ENCODE measurements at places on chromosomes 16 and 17.

GRCh38 chr16:81790830-81791435, 11.8 kb downstream of the PLCG2 start:
- no peak overlapping the region for H3K27ac ChIP-seq
- no peak overlapping the region for H3K4me3 ChIP-seq
- H3K4me1 ChIP-seq, result no peaks in the 10 kb centered on the region
- no peak for DNase-seq
- no peaks in the 10 kb centered on the region for H3K36me3 ChIP-seq
- no peaks in the 10 kb centered on the region for H3K27me3 ChIP-seq

DNA sequence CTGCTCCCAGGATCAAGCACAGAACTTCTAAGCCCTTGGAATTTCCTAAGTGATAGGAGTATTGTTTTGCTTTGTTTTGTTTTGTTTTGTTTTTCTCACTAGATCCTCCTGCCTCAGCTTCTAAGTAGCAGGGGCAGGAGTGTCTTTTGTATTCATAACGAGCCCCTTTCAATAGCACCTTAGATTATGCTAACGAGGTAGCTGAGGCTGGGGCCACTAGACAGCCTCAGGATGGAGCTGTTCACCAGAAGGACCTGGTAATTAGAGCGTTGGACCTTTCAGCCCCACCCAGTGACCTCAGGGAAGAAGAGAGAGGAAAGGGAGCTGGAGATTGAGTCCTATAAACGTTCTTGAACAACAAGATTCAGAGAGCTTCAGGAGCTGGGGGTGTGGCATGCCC, 43.6 kb downstream of the IKZF3 start:
- no peak overlapping the region for H3K4me3 ChIP-seq
- H3K27ac ChIP-seq, result no peak overlapping the region
- H3K4me1 ChIP-seq, result no peaks in the 10 kb centered on the region
- no peak for DNase-seq
- no peaks in the 10 kb centered on the region for H3K36me3 ChIP-seq
- H3K27me3 ChIP-seq, result no peaks in the 10 kb centered on the region

GRCh38 chr17:15361151-15361550, 19.8 kb upstream of the TEKT3 start:
- no peaks in the 10 kb centered on the region for H3K36me3 ChIP-seq
- H3K27me3 ChIP-seq, result no peaks in the 10 kb centered on the region
- H3K4me3 ChIP-seq, result no peak overlapping the region
- no peaks in the 10 kb centered on the region for H3K4me1 ChIP-seq

DNA sequence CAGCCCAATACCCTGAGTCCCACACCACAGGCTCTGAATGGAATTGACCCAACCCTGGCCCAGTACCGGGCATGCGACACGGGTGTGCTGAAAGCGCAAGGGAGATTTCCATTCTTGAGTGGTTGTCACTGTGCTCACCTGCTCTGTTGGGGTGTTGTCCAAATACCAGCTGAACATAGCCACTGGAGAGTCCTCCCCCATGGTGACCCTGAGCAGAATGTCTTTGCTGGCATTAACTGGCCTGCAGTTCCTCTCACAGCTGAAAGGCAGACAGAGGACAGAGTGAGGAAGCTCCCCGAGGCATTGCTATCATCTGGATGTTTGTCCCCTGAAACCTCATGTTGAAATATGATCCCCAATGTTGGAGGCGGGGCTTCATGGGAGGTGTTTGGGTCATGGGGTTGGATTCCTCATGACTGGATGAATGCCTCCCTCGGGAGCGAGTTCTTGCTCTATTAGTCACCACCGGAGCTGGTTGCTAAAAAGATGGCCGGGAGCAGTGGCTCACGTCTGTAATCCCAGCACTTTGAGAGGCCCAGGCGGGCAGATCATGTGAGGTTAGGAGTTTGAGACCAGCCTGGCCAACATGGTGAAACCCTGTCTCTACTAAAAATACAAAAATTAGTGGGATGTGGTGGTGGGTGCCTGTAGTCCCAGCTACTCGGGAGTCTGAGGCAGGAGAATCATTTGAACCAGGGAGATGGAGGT, 57.3 kb upstream of the BCO1 start:
- no peaks in the 10 kb centered on the region for H3K36me3 ChIP-seq
- H3K4me1 ChIP-seq, result peaks cover 4% of the 10 kb centered on the region
- H3K27ac ChIP-seq, result peak overlapping the region; percentile 69

- no peaks in the 10 kb centered on the region for H3K4me1 ChIP-seq
- H3K36me3 ChIP-seq, result no peaks in the 10 kb centered on the region
- no peak for DNase-seq
These were observed 469.6 kb downstream of the SLC39A11 start for GRCh38 chr17:72622661-72623433.

DNA sequence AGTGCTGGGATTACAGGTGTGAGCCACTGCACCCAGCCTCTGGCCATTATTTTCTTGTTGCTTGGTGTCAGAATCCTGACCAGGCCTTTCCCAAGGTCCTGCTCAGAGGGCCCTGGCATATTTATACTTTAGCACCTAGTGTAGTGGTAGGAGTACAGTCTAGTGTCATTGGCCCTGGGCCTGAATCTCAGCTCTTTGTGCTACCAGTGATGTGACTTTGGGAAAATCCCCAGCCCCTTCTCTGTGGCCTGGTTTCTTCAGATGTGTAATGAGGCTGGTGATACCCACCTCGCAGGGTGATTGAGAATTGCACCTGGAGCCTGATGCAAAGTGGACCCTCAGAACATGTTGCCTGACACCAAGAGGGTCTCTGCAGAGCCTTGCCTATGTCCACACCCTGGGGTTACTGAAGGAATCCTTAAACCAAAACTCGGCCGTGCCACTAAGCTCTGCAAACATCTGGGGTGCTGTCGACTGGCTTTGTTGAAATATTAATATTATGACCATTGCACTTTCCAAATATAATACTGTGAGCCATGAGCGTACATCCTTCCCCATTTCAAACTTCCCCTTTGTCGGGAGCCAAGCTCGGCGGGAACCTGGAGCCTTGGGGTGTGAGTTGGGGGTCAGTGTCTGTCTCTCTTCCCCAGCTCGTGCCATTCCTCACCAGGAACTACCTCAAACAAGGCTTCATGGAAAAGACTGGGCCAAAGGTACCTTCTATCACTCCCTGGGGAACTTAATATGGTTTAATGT, 18.0 kb upstream of the RNF135 start:
- no peaks in the 10 kb centered on the region for H3K36me3 ChIP-seq
- peaks cover 7% of the 10 kb centered on the region for H3K4me1 ChIP-seq
- H3K27ac ChIP-seq, result peak overlapping the region; percentile 50
- no peaks in the 10 kb centered on the region for H3K27me3 ChIP-seq
- peak; percentile 26 for DNase-seq

GRCh38 chr17:2061441-2061958, 6.6 kb downstream of the HIC1 start:
- H3K4me3 ChIP-seq, result no peak overlapping the region
- DNase-seq, result no peak
- H3K27ac ChIP-seq, result peak overlapping the region; percentile 91
- H3K27me3 ChIP-seq, result no peaks in the 10 kb centered on the region
- no peaks in the 10 kb centered on the region for H3K36me3 ChIP-seq
- peaks cover 89% of the 10 kb centered on the region for H3K4me1 ChIP-seq

DNA sequence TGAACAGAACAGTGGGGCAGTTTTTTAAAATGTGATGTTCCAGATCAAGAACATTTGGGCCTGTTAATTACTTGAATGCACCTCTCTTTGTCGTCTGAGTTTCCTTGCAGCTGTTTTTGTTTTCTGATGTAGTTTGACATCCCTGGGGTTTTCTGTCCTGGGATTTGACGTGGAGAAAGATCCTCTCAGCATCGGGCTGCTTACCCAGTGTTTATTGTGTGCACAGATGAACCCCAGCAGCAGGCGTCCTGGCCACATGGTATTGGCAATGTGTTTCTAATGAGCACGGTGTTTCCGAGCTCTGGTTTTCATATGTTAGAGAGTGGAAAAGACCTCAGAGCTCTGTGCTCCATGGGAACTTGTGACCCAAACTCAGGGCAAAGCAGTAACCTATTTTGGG, 191.1 kb upstream of the IRX3 start:
- no peak overlapping the region for H3K4me3 ChIP-seq
- no peak overlapping the region for H3K27ac ChIP-seq
- DNase-seq, result no peak

DNA sequence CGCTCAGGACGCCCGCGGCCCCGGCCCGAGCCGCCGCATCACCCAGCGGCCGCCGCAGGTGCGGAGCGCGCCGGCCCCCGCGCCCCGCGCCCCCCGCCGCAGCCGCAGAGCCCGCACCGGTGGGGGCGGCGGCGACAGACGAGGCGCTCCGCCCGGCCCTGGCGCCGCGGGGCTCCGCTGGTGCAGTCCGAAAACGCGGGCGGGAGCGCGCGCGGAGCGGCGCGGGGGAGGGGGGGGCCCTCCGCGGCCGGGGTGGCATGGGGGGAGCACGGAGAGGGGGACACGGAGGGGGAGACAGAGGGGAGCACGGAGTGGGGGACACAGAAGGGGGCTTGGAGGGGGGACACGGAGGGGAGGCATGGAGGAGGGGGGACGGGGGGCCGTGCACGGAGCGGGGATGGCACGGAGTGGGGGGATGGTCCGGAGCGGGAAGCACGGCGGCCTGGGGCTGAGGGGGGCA, at the start of gene AATK:
Gene AATK (minus strand): TSS at position 189 of the 460 bp plus-strand sequence. CDS start 229 bp downstream, outside the sequence.
- H3K27ac ChIP-seq, result peak within 1 kb of the TSS; percentile 4
- no peaks in the 10 kb centered on the region for H3K36me3 ChIP-seq
- H3K27me3 ChIP-seq, result peaks cover 20% of the 10 kb centered on the region
- no peaks in the 10 kb centered on the region for H3K4me1 ChIP-seq

DNA sequence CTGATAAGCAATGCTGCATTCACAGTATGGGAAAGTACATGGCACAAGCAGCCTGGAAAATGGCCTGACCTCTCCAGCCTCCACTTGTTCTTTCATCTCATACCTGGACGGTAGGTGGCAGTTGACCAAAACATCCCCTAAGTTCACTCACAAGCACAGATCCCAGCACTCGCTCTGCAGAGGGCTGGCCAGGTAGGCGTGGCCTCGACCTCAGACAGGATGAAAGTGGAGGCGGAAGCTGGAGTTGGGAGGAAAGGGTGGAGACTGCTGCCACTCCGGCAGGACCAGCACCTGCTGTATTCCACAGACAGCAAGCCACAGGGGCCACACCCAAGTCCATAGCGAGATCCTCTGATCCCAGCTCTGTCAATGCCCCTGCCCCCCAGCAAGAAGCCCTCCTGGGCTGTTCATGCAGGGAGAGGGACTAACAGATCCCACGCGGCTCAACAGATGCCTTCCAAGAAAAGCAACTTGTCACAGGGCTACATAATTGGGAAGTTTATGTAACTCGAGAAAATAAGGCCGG, 31.3 kb downstream of the ZCCHC14 start:
- H3K4me1 ChIP-seq, result peaks cover 61% of the 10 kb centered on the region
- peaks cover 7% of the 10 kb centered on the region for H3K36me3 ChIP-seq
- H3K27me3 ChIP-seq, result no peaks in the 10 kb centered on the region
- peak; percentile 81 for DNase-seq

GRCh38 chr17:65287040-65287439, 149.9 kb downstream of the RGS9 start:
- H3K27me3 ChIP-seq, result no peaks in the 10 kb centered on the region
- H3K36me3 ChIP-seq, result no peaks in the 10 kb centered on the region
- H3K4me1 ChIP-seq, result peaks cover 5% of the 10 kb centered on the region
- no peak overlapping the region for H3K27ac ChIP-seq

DNA sequence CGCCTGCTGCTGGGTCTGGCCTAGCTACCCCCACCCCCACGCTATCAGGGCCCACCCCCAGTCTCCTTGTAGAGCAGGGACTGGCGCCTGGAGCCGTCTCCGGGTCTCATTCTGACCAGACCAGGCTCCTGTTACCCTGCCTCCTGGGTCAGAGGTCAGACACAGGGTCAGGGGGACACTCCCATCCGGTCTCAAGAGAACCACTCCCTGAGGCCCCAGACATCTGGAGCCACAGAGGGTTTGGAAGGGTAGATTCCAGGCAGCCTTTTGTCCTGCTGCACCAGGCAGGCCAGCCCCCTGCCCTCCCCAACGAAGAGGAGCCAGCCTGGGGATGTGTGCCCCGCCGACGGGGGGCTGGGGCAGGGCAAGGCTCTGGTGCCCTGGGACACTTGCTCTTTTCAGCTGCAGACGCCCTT, 944 bp upstream of the WFIKKN1 start:
- no peak overlapping the region for H3K27ac ChIP-seq
- no peak for DNase-seq
- no peaks in the 10 kb centered on the region for H3K36me3 ChIP-seq
- H3K4me1 ChIP-seq, result peaks cover 38% of the 10 kb centered on the region
- no peaks in the 10 kb centered on the region for H3K27me3 ChIP-seq

- no peaks in the 10 kb centered on the region for H3K27me3 ChIP-seq
- H3K4me3 ChIP-seq, result no peak overlapping the region
- no peaks in the 10 kb centered on the region for H3K36me3 ChIP-seq
These were observed 20.9 kb upstream of the MPRIP start for GRCh38 chr17:17021194-17021863.

DNA sequence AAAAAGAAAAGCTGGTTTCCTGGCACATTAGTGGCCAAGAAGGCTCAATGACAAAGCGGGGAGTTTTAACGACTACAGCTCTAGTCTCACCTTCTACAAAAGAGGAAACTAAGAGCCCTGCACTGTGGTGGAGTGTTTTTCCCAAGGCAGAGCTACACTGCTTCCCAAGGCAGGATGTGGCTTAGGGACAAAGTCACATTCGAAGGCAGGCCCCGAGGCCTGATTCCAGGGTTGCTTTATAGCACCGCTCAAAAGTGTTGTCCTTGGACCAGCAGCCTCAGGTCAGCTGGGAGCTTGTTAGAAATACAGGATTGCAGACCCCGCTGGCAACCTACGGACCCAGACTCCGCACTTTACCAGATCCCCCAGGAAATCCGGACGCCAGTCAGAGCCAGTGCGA, 23.8 kb downstream of the TMEM92 start:
- no peaks in the 10 kb centered on the region for H3K36me3 ChIP-seq
- no peak overlapping the region for H3K4me3 ChIP-seq
- no peaks in the 10 kb centered on the region for H3K27me3 ChIP-seq
- H3K27ac ChIP-seq, result no peak overlapping the region
- H3K4me1 ChIP-seq, result no peaks in the 10 kb centered on the region
- DNase-seq, result no peak

DNA sequence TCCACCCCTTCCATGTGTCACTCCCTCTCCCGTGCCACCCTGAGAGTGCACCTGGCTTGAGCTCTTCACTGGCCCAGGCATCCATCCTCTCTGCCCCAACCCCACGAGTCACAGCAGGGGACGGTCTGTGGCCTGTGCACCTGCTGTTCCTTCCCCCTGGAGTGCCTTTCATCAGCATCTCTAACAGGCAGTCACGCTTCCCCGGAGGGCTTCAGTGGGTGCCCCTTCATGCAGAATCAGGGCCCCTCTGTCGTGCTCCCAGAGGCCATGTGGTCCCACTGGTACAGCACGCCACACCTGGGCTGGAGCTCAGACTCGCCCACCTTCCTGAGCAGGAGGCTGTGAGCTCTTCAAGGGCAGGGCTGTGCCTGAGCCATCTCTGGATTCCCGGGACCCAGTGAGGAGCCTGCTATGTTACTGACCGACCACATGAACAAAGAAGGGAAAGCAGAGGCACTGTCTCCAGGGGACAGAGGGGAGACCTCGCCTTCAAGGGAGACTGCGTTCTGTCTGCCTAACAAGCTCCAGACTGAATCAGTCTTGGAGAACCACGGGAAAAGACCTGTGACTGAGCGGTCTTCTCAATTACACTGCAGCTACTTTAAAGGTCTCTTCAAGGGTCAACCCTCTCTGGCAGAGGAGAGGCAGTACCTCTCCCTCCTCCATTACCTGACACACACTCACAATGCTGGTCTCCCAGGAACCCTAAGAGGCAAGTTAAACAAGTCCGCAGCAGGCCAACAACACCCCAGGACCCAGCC, 78.8 kb upstream of the DOC2B start:
- no peaks in the 10 kb centered on the region for H3K4me1 ChIP-seq
- DNase-seq, result peak; percentile 53
- H3K4me3 ChIP-seq, result no peak overlapping the region
- no peak overlapping the region for H3K27ac ChIP-seq

Measured in sigmoid colon (tissue), 7 donors.